CD4-positive, alpha-beta T cell treated with Interleukin-12 subunit alpha and Interleukin-12 subunit beta, for 1 hour (primary cell): ENCODE measurements at places on chromosomes 3 and 15.

GRCh38 chr15:66682865-66683264 is 19.2 kb upstream of the SMAD6 start:
- DNase-seq, result no peak

GRCh38 chr3:100159331-100160153 is 45.2 kb upstream of the FILIP1L start:
- DNase-seq, result no peak

DNA sequence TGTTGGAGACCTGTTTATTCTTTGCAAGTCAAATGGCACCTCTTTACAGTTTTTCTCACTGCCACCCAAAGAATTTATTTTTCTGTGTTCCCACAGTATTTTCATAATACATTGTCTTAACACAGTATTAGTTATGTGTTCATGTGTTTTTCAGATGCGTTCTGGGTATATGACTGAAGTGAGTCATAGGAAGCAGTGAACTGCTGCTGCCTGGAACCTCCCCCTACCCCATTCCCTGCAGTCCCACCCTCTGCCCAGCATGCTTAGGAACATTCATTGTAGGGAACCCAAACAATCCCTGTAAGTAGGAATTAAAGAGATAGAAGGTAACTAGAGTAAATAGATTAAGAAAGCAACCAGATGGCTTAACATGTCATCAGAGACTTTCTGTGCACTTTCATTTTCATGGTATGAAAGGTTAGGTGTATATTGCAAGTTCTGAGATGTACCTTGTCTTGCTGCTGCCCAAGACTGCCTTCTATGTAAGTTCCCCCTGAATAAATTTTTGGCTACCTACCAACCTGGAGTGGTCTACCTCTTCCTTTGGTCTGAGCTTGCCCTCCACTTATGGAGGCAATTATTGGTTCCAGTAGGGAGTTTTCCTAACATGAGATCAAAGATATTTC is 21.9 kb upstream of the SQOR start:
- DNase-seq, result no peak

GRCh38 chr3:160413613-160414248 is 14.3 kb downstream of the SMC4 start:
- peak; percentile 76 for DNase-seq
